T47D (cell line): ENCODE measurements at places on chromosomes 2 and 18.

GRCh38 chr18:76980663-76981395, 151.8 kb downstream of the MBP start:
- no peak for DNase-seq

DNA sequence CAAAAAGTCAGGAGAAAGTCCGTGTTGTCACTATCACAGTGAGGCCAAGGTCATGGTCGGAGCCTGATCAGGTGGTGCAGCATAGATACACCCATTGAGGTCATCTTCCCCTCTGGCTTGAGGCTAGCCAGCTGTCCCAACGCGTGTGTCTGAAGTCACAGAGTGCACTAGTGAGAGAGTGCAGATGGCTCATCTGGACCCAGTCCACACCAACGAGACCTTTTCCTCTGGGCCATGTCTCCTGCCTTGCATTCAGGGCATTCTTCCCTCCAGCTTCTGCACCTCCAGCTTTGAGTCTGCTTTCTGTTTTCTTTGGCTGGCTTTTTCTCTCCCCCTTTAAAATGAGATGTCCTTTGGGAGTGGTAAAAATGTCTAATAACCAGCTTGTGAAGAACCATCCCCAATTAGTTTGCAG, 146.9 kb downstream of the TDRD15 start:
- no peak for DNase-seq

GRCh38 chr2:124524155-124524915, 499.2 kb downstream of the CNTNAP5 start:
- no peak for DNase-seq

- no peak for DNase-seq
Observed at GRCh38 chr2:230601510-230601909, 111.1 kb upstream of the CAB39 start.

GRCh38 chr2:67471681-67472080, 74.5 kb downstream of the ETAA1 start:
- DNase-seq = no peak
